ENCODE measurements at places on chromosomes 1 and 21.

DNA sequence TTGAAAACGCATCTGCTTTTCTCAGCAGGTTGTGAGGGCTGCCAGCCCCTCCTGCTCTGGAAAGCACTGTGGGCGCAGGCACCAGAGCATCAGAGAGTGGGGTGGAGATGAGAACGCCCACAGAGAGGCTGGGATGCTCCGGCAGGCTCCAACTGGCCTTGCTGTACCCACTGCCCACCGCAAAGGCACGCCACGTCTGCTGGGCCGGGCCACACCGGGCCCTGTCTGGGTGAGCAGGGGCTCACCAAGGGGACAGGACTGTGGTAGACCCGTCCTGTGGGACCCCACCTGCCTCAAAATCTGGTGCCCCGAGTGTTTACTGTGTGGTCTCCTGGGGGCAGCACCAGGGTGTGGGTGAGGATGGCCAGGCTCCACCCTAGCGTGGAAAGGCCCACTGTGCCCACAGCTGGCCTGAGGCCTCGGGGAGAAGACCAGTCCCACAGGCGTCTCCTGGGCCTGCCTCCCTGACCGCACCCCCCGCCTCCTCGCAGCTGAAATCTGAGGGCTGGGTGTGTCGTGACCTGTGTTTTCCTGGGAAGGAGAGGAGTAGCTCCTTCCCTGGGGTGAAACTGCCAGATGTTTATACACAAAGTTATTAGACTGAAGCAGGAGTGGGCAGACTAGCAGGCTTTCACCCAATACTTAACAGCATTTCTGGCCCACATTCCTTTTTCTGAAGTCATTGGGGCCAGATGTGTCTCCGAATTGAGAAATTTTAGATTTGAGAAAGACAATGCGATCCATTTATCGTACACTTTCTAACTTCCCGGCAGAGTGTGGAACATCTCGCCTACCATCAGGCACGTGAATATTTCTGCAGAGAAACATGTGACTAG is 53.8 kb downstream of the STUM start:
- no peak for DNase-seq

- no peak for DNase-seq
Observed at GRCh38 chr1:115063228-115063901, 25.9 kb downstream of the TSPAN2 start.

GRCh38 chr1:202745323-202745888 is 35.2 kb upstream of the SYT2 start:
- no peak for DNase-seq

DNA sequence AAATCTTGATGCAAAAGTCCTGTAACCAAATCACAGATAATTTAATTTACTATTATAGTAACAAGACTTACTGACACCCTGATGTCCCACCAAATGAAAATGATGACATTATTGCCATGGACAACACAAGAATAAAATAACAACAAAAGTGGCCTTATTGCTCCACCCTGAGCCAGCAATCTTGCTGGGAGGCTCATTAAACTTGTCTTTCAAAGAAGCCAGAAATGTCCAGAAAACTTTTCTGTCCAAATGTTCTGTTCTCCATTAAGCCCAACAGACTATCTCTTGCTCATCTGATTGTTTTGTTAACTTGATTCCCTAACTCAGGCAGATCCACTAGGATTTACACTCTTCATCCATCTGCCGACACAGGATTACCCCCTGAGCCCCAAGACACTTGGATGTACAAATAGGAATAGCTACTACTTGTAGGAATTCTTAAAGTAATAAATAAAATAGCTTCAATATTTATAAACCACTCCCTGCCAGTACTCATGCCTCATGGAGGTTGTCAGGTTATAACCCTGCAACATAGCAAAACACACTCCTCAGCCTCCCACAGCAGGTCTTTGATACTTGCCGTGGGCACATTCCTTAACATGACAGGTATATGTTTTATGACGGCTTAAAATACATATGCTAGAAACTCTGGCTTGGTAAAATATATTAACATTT is 84.9 kb downstream of the PTPN14 start:
- DNase-seq: no peak

DNA sequence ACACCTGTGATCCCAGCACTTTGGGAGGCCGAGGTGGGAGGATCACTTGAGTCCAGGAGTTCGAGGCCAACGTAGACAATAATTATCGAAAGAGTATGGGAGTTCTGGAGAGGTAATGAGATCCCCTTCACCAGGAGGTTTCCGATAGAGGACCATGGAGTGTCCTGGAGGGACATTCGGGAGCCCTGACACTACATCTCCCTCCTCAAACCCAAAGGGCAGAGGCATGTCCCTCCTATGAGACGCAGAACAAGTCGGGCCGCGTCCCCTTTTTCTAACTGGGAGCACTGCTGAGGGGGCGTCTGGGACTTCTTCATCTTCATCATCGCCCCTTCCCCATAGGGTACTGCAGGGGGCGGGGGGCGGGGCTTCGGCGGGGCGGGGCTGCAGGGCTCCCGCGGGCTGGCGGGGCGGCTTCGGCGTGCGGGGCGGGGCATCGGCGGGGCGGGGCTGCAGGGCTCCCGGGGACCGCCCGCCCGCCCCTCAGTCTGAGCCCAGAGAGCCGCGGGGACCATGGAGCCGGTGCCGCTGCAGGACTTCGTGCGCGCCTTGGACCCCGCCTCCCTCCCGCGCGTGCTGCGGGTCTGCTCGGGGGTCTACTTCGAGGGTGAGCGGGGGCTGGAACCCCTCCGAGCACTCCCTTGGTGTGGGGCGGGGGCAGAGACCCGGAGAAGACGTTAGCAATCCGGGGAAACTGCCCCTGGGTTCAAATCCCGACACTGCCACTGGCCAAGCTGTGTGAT is at the start of gene THEMIS2:
THEMIS2 (plus strand) TSS at position 486 of the 743 bp plus-strand sequence; CDS start at position 514, 28 bp downstream.
- DNase-seq: peak; percentile 71

- DNase-seq: no peak
Observed at GRCh38 chr1:71312545-71312944, 231.7 kb upstream of the ZRANB2 start.

- no peak for DNase-seq
Observed at GRCh38 chr1:155794605-155795245, 62.3 kb downstream of the GON4L start.

GRCh38 chr21:42360317-42360716 is 6.0 kb downstream of the TFF1 start:
- DNase-seq: peak; percentile 26

GRCh38 chr1:107563441-107563840 is 401.5 kb downstream of the VAV3 start:
- DNase-seq: no peak

- no peak for DNase-seq
Observed at GRCh38 chr21:16426936-16427335, 697.2 kb downstream of the USP25 start.

- DNase-seq: no peak
Observed at GRCh38 chr1:221638595-221638994, 103.3 kb downstream of the DUSP10 start.

GRCh38 chr1:180912801-180913565 is at the start of gene KIAA1614:
TSS of gene KIAA1614 (plus strand) at chr1:180912897. CDS start at chr1:180913244, 347 bp downstream.
- DNase-seq: no peak

DNA sequence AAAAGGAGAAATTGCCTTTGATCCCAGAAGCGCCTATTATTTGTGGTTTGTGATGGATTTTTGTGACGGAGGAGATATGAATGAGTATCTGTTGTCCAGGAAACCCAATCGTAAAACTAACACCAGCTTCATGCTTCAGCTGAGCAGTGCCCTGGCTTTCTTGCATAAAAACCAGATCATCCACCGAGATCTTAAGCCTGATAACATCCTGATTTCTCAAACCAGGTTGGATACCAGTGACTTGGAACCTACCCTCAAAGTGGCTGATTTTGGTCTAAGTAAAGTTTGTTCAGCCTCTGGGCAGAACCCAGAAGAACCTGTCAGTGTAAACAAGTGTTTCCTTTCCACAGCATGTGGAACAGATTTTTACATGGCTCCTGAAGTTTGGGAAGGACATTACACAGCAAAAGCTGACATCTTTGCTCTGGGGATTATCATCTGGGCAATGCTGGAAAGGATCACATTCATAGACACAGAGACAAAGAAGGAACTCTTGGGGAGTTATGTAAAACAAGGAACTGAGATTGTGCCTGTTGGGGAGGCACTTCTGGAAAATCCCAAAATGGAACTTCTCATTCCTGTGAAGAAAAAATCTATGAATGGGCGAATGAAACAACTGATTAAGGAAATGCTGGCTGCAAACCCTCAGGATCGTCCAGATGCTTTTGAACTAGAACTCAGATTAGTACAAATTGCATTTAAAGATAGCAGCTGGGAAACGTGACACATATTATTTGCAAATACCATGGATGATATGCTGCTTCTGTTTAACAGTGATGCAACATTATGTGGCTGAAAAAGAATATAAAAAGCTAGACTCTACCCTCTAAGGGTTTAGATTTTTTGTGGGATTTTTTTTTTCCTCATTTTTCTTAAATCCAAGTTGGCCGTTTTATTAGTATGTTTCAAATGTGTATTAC is 10.5 kb downstream of the PDIK1L start:
- DNase-seq: no peak

GRCh38 chr1:207493212-207493611 is 2.7 kb upstream of the CR1 start:
- no peak for DNase-seq

- no peak for DNase-seq
Observed at GRCh38 chr1:214205053-214205452, 75.9 kb upstream of the SMYD2 start.

- DNase-seq: no peak
Observed at GRCh38 chr1:17658837-17659236, 96.3 kb upstream of the ACTL8 start.

GRCh38 chr1:96579636-96580035 is 141.9 kb upstream of the PTBP2 start:
- DNase-seq: no peak

GRCh38 chr1:205709059-205709398 is 28.7 kb upstream of the SLC45A3 start:
- no peak for DNase-seq

DNA sequence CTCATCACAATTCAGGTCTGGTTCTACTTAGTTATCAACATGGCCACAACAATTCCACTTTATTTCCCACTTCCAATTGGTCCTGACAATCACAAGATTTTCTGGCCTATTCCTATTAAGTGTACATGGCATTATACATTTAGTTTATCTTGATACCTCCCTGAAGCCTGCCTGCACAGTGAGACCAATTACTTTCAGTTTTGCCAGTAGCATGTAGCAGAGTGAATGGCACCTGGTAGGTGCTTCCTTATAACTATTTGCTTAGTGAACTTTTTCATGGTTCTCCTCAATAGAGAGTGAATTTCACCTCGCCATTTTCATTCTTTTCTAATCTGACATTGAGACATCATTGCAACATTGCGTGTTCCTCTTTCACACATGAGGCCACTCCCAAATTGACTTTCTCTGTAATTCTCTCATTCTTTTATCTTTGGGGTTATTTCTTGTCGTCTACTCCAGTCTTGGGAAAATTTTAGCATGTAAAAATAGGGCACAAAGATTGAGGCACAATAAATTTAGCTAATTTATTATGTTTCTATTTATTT is 124.3 kb downstream of the DISC1 start:
- no peak for DNase-seq
